ENCODE measurements at places on chromosomes 7 and 10.
A peak's percentile ranks its signal among the peaks of the same experiment; 100 is the strongest.

- no peak for DNase-seq
Measured at GRCh38 chr10:8554574-8554973, 500.1 kb downstream of the GATA3 start.

- DNase-seq, result no peak
Measured at GRCh38 chr10:123557366-123558108, 108.6 kb upstream of the GPR26 start.

DNA sequence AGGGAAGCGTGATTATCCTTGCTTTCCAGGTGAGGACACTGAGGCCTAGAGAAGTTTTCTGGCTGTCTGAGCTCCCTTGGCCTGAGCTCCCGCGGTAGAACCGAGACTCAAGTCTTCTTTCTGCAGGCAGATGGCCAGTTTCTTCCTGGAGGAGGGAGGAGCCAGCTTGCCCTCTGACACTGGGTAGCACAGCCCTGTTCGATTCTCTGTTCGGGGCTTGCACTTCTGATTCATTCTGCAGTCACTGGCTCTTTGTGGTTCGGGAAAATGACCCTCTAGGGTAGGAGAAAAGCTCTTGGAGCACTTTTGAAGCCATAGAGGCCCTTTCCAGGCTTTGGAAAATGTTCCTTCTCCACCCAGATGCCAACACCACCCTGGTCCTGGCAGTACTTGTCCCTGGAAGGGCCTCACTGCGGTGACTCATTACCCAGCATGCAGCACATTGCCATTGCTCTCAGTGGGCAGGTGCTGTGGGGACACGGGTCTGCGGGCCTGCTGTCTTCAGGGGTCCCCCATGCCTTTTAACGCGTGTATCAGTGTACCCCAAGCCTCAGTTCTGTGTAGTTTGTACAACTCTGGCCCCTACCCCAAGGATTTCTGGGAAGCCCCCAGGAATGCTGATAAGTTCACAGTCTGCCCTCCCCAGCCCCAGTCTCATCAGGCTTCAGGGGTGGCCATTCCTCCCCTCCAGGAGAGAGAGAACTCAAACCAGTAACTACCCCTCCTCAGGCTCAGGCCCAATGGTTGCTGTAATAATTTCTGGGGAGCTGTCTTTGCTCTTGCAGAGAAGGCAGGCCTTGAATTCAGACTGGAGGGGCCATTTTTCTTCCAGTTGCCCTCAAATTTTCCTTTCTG lies 11.9 kb downstream of the CHST3 start:
- DNase-seq, result no peak

DNA sequence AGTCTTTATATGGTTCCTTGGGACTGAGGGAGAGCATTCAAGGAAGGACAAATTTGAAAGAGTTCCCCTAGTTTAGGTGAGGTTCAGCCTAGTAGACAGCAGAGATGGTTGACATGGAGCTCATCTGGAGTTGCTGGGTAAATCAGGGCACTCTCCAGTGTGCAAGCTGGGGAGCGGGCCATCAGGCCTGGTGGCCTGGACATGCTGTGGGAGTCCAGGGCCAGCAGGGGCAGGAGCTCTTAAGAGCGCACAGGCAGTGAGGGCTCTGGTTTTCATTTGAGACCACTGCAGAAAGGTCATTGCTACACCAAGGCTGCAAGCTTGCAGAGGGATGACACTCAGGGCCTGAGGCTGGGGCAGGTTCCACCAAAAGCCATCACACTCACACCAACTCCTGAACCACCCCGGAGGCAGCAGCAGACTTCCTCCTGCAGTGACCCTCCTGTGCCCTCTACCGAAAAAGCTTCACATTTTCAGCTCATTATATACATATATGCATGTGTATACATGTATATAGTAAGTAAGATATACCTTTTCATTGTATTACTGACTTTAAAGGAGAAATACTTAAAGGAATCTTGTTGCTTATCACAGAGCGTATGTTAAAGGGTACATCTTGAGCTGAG lies 39.5 kb downstream of the STEAP1B start:
- no peak for DNase-seq

DNA sequence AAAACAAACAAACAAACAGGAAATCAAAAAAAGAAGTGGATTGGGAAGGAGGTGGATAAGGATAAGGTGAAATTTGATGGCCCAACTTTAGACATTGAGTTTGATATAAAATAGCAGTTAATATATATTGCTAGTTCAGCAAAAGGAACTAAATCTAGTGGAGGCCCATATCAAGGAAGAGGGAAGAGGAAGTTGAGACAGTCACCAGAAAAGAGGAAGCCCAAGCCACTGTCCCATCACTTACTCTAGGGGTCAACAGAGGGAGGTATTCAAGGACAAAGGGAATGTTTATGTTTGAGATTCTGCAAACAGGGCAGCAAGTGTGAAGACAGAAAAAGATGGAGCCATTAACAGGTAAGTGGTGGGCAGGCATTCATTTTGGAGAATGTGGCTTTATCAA lies 3.7 kb downstream of the LAMTOR4 start:
- no peak for DNase-seq

DNA sequence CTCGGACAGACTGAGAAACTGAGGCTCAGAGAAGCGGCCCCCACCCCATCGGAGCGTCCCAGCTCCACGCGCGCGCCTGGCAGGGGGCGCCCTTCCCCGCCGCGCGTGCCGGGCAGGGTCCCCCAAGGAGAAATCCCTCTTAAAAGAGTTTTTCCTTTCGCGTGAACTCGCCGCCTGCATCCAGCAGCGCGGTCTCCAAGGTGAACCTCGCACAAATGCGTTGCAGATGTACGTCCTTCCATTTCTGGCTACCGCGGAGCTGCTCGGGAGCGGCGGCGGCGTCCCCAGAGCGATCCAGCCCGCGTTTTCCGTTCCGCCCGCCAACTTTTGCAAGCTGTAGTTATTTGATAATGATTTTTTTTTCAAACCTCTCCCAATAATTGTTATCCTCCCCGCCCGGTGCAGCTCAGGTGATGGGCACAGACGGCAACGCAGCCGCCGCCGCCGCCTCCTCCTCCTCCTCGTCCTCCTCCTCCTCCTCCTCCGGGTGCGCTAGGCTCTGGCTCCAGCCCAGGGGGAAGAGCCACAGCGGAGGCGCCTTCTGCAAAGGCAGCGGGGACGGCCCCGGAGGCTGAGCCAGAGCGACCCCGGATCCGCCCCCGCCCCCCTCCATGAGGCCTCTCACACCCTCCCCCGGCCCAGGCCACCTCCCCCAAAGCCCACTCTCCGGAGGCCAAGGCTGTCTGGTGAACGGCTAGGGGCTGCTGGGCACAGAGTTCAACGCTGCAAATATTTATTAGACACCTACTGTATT lies 74.0 kb upstream of the CUX1 start:
- peak; percentile 74 for DNase-seq

- DNase-seq, result peak; percentile 26
Measured at GRCh38 chr10:7243873-7244272, 167.0 kb downstream of the SFMBT2 start.

DNA sequence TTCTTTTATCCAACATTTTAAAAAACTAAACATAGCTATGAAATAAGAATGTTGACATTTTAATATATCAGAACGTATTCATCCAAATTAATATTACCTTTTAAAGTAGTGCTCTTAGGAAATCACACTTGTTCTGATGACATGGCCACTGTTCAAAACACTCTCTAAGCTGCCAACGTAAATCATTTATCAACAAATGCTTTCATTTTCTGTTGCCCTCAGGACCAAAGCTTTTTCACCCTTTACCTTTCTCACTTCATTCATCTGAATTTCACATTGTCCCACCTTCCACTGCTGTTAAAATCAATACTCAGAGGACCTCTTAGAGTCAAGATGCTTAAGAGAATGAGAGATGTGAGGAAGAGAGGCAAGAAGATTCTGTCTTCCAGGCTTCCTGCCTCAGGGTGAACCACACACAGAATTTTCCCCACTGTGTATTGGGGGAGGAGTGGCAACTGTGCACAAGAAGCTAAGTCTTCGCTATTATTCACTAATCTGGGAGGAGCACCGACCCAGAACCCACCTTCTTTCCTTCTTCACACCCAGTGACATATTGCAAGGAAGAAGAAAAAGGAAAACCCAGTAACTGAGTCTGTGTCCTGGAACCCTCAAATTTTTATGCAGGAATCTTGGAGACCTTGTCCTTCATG lies 21.0 kb downstream of the HIBADH start:
- no peak for DNase-seq

DNA sequence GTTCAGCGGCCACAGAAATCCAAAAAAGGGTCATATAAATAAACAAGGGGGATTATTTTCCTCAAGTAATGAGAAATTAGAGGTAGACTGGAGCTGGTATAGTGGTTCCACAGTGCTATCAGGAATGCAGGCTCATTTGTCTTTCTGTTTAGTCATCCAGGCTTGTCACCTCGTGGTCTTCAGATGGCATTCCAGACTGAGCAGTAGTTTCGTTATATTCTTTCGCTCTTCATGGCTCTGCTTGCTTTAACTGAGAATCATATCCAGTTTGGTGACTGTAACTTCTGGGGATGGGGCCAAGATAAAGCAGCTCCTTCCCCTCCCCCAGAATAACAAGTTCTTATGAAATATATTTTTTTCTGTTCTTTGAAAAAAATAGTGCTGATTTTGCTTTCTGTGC lies 9.5 kb downstream of the ANKIB1 start:
- no peak for DNase-seq

GRCh38 chr10:66803174-66803573 lies 122.7 kb upstream of the LRRTM3 start:
- no peak for DNase-seq

- no peak for DNase-seq
Measured at GRCh38 chr10:61423178-61423577, 30.0 kb downstream of the TMEM26 start.

DNA sequence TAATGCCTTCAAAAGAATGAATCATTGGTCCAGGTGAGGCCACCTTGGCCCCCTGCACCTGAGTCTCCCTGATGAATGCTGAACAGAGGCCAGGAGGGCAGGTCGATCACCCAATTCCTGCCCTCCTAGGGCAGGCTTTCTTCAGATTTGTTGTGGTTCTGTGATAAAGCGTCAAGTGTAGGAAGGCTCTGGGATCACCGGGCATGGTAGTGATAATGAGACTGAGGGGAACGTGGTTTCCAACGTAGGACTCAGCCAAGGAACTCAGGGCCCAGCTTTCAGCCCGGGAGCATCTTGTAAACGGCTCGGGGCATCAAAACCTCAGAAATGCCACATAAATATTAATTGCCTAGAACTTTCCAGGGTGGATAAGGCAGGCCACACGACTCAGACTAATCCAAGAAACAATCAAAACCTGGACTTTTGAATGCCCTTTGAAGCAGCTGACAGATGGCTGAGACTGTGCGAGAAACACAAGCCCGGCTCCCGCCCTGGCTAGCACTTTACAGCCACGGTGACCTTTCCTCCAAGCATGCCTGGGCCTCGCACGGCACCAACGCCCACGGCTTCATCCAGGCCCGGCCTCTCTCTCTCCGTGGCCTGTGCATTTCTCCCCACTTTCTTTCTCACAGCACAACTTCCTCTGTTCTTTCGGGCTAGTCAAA lies 239.3 kb upstream of the GRB10 start:
- DNase-seq, result no peak

- DNase-seq, result no peak
Measured at GRCh38 chr10:33390046-33390445, 55.6 kb upstream of the NRP1 start.

DNA sequence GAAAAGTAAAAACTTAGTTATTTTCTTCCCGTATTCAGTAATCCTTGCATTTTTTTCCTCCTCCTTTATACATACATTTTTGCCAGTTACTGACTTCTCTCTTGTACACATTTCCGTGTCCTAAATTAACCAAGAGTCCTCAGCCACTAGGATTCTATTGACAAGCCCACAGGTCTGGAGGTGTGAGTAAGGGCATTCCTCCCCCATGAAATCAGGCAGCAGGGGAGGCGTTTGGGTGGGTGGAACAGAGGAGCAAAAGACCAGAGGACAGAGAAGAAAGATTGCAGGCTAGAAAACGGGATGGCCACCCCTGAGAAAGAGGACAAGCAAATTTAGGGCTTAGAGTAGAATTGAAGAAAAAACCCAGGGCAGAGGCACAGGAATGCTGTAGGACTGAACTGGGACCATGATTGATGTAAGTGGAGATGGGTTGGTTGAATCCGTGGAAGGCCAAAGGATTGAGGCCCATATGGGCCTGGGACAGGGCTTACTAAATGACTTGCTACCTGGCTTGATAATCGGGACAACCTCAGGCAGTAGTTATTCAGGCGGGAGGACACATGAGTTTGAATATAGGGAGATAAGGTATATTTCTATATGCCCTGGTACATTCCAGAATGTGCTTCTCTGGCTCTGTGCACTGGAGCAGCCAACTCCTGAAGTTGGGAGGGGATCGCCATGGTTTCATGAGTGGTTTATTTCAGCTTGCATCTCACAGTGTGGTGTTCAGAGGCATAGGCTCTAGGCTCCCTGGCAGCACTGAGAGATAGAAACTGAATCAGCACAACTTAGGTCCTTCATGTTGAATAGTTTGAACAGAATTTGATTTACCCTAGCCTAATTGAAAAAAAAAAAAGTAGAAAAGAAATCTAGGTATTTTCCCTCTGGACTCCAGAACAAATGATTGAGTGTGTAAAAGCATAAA lies 28.0 kb downstream of the IKZF1 start:
- DNase-seq, result peak; percentile 41

DNA sequence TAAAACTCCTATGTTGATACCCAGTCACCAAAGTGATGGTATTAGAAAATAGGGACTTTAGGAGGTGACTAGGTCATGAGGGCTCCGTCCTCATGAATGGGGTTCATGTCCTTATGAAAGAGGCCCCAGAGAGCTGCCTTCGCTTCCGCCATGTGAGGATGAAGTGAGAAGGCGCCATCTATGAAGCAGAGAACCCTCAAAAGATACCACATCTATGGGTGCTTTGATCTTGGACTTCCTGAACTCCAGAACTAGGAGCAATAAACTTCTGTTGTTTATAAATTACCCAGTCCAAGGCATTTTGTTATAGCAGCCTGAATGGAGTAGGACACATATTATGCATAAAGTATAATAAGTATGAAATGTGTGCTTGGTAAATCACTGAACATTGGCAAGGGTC lies 8.1 kb upstream of the PDSS1 start:
- peak; percentile 10 for DNase-seq

DNA sequence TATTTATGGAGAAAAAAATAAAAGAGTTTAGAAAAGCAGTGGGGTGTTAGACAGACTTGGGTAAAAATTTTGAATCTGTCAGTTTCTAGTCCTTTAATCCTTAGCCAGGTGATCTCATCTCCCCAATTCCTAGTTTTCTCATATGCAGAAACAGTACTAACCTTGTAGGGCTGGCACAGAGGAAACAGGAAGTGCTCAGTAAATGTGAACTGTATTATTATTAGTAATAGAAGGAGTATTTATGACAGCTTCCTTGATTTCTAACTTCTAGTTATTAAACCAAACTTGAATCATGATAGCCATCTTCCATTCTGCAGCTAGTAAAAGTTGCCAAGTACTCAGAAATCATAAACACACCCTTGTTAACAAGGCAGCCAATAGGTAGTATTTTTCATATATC lies 12.5 kb downstream of the TBX20 start:
- no peak for DNase-seq

- DNase-seq, result no peak
Measured at GRCh38 chr7:14851610-14852009, 50.9 kb downstream of the DGKB start.

GRCh38 chr7:11298220-11298619 lies 324.5 kb downstream of the PHF14 start:
- DNase-seq, result no peak

- no peak for DNase-seq
Measured at GRCh38 chr10:86373251-86373650, 6.7 kb upstream of the GRID1 start.
